ENCODE measurements at places on chromosomes 1 and 21.

DNA sequence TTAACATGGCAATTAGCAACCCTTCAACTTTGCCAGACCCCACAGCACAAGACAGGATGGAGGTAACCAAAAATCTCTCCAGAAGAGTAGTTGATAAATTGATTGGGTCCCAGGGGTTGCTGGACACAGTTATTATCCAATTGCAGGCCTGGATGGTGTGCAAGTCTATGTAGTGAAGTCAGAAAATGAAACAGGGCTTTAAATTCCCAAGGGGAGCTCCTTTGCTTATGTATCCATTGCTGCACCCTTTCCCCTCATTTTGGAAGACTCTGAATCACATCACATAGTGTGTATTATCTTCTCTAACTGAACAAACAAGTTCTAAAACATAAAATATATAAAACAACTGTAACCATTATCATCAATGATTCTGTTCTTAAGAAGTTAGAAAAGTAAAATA lies 550.2 kb downstream of the LMO4 start:
- DNase-seq = no peak

GRCh38 chr1:42427240-42427639 lies 28.6 kb downstream of the ZMYND12 start:
- DNase-seq = no peak

DNA sequence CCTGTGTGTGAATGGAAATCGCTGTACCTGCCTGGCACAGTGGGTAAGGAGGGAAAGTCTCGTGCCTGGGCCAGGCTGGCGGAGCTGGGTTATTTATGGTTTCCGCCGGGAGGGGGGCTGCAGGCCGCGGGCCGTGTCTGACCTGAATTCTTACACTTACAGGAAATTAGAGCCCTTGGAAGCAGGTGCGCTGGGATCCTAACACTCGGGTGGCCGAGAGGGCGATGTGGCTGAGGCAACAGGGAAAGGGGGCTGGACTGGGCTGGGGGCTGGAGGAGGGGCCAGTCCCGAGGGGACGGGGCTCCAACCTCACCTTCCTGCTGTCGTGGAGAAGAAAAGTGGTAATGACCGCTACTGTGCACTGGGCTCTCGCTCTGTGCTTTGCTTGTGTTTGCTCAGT lies 109.4 kb upstream of the WNT4 start:
- DNase-seq = no peak

GRCh38 chr1:21472861-21473260 lies 32.9 kb downstream of the NBPF3 start:
- no peak for DNase-seq

- no peak for DNase-seq
Measured at GRCh38 chr1:156970017-156970416, 49.6 kb downstream of the LRRC71 start.

- no peak for DNase-seq
Measured at GRCh38 chr1:29831500-29832117, 595.3 kb downstream of the PTPRU start.

- no peak for DNase-seq
Measured at GRCh38 chr1:40636777-40637176, 28.7 kb downstream of the RIMS3 start.

DNA sequence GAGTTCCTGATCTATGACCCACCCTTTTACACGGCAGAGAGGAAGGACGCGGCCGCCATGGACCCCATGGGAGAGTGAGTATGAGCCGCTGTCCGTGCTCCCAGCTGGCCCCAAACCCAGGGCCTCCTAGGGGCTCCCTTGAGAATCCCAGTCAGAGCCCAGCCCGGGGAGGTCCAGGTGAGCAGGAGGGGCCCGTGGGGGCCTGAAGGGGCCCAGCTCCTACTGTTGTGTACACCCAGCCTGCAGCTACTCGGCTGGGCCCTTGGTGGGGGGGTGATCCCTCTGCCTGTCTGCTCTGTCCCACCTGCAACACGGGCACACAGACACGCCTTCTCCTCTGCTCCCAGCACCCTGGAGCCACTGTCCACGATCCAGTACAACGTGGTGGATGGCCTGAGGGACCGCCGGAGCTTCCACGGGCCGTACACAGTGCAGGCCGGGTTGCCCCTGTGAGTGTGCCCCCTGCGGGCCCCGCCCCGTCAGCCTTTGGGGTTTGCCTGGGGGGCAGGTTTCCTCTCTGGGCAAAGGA lies 28.6 kb upstream of the LRRC3 start:
- no peak for DNase-seq

DNA sequence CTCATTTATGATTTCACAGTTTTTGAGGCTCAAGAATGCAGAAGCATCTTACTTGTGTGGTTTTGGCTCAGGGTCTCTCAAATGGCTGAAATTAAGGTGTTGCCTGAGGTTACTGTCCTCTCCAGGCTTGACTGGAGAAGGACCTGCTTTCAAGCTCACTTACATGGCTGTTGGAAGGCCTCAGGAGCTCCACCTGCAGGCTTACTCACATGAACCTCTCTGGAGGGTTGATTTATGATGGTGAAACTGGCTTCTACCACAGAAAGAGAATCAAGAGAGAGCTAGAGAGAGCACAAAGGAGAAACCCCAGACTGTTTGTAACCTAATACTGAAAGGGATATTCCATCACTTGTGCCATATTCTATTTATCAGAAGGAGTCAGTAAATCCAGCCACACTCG lies 6.2 kb upstream of the KCNK2 start:
- DNase-seq = no peak

- DNase-seq = no peak
Measured at GRCh38 chr1:116827607-116828105, 73.4 kb downstream of the CD2 start.

Measured in effector CD4-positive, alpha-beta T cell (primary cell).